Pancreas (tissue), 10 donors: ENCODE measurements at places on chromosomes 11 and 22. TPM values are rescaled to one million over a fixed set of nuclear protein-coding genes. Genes with fewer than 3 reads are reported as not detected.

Gene BBOX1
- total RNA-seq: 1.3 TPM

Gene FXYD6
- 17.2 TPM for total RNA-seq

Gene CHRNA10
- 0.53 TPM for total RNA-seq

Gene GLYATL1
- total RNA-seq: 0.34 TPM

Gene POU2AF2
- total RNA-seq: 1.2 TPM

Gene SAA2
- total RNA-seq: not detected

Gene F2
- not detected for total RNA-seq
